ENCODE measurements at places on chromosomes 2 and 18.

- DNase-seq: no peak
Observed at GRCh38 chr2:165435611-165436010, 33.9 kb upstream of the CSRNP3 start.

- no peak for DNase-seq
Observed at GRCh38 chr2:226669905-226670304, 129.7 kb downstream of the IRS1 start.

DNA sequence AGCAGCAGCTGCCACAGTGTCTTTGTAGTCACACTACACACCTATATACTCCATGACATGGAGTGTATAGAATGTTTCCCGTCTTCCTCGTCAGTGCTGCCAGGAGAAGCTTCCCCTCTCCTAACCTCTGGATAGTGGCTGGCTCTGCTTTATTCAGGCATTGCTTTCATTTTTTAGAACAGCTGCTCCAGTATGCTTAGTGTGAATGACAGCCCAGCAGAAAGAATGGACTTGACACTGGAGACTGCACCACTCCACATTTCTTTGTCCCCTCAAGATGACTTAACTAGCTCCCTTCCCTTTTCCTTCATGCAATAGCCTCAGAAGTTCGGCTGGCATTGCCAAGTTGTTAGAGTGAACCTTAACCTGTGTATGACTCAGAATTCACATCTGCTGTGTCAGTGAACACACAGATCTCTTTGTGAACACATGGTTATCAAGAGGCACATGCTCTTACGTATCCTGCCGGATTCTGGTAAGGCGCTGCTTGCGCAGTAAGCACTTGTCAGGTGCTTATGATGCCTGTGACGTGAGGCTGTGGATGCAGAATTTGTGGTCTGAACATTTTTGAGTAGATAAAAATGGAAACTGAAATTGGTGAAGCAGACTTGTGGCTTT is 73.9 kb downstream of the NEDD4L start:
- no peak for DNase-seq

DNA sequence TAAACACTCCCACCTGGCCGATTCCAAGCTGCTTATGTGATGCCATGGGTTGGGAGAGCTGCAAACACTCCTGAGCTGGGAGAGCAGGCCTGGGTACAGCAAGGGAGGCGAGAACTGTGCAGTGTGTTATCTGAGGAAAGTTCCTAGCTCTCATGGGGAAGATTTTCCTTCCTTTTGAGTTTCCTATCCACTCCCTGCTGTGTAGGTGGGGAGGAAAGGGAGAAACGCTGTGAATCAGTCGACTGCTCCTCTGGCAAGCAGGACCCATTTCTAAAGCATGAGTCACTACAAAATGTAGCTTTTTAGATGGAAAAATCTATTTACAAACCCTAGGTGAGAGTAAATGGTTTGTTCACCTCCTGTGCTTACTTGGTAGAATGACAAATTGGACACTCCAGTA is 80.4 kb downstream of the SH3RF3 start:
- DNase-seq: no peak

GRCh38 chr2:152222975-152223637 is 47.5 kb upstream of the STAM2 start:
- DNase-seq: peak; percentile 79

GRCh38 chr18:6414118-6414722 is 491 bp downstream of the L3MBTL4 start:
- DNase-seq: peak; percentile 73
